ENCODE measurements at places on chromosomes 5 and 9.
A peak's percentile ranks its signal among the peaks of the same experiment; 100 is the strongest.

DNA sequence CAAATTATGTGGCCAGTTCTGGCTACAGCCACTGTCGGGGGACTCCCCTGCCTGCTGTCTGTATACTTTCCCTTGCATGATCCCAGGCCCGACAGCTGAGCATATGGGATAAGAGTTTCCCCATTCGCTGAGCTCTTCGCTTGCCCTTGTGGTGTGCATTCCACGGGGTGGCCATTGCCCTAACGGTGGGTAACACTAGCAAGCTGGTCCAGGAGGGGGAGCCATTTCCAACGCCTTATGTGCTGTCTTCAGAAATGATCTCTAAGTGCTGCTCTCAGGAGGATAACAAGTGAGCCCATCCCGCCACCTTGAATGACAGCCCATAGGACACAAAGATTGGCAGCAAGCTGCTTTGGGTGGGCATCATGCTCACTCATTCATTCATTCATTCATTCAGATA, 190.9 kb downstream of the FSTL4 start:
- peak; percentile 44 for DNase-seq

GRCh38 chr9:79233542-79233941, 338.2 kb upstream of the TLE4 start:
- DNase-seq, result no peak

DNA sequence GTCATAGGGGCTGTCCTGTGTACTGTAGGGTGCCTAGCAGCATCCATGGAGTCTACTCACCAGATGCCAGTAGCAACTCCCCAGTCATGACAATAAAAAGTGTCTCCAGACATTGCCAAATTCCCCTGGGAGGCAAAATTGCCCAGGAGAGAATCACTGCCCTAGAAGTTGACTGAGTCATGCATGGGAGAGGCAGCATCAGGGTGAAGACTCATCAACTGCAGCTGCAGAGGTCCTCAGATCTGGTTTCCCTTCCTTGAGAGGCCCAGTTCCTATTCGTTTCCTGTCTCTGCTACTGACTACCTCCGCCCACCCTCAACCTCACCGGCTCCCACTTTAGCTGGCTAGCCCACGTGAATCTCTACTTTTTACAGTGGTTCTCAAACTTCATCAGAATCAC, 88.6 kb upstream of the AGXT2 start:
- no peak for DNase-seq

DNA sequence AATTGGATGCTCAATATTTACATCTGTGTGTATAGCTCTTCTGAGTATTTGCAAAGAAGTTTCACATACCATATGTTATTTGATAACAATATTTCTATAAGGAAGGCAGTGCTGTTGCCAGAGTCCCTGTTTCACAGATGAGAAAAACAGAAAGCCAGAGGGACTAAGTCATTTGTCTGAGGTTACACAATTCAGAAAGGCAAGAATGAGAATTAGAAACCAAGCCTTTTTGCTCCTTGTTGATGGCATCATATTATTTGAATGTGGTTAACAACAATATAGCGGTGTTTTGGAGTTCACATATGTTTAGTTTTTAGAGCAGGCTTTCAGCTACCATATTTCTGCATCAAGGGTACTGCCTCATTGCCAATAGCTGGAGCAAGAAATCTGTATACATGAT, 110.9 kb upstream of the PRLR start:
- no peak for DNase-seq

DNA sequence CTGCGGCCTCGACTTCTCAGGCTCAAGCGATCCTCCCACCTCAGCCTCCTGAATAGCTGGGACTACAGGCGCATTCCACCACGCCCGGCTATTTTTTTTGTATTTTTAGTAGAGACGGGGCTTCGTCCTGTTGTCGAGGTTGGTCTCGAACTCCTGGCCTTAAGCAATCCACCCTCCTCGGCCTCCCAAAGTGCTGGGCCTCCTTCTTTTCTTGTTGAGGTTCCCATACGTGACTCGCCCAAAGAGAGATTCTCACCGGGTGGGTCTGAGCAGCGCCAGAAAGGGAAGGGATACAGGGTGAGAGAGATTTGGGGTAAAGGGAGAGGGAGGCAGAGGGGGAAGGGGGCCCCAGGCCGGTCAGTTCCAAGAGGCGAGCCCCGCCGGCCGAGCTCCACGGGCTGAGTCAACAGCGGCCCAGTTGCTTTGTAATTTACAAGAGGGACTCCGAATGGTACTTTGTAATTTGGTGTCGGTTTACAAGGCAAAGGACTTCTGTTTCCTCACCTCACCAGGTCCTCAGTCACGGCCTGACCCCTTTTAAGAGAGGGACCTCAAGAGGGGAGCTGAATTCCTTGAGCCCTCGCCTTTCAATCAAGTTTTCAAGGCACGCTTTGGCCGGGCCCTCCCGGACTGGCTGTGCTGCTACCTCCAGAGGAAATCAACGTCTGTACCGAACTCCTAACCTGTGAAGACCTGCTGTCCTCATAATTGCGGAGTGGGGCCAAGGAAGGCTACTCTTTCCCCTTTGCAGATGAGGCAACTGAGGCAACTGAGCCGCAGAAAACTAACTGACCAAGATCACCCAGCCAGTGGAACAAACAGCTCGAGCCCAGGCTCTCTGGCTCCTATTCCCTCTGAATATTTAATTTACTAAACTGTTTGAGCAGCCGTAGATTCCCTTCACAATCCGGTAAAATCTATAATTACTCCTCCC, 3.3 kb upstream of the DMRT2 start:
- no peak for DNase-seq

DNA sequence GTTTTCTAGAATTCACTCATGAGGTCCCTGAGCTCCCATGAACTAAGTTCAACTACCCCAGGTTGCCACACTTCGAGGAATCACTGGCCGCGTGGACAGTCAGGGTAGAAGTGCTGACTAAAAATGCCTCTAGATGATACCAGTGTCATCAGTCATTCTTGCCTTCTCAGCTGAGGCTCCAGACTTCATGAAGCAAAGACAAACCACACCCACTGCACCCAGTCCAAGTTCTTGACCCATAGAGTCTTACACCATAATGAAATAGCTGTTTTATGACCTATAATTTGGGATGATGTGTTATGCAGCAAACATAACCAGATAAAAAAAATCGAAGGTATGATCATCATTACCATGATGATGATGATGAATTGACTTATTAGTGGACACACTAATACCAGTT, 632.9 kb upstream of the TLE4 start:
- DNase-seq, result no peak

GRCh38 chr5:90131383-90132133, 278.0 kb downstream of the CETN3 start:
- DNase-seq, result no peak

DNA sequence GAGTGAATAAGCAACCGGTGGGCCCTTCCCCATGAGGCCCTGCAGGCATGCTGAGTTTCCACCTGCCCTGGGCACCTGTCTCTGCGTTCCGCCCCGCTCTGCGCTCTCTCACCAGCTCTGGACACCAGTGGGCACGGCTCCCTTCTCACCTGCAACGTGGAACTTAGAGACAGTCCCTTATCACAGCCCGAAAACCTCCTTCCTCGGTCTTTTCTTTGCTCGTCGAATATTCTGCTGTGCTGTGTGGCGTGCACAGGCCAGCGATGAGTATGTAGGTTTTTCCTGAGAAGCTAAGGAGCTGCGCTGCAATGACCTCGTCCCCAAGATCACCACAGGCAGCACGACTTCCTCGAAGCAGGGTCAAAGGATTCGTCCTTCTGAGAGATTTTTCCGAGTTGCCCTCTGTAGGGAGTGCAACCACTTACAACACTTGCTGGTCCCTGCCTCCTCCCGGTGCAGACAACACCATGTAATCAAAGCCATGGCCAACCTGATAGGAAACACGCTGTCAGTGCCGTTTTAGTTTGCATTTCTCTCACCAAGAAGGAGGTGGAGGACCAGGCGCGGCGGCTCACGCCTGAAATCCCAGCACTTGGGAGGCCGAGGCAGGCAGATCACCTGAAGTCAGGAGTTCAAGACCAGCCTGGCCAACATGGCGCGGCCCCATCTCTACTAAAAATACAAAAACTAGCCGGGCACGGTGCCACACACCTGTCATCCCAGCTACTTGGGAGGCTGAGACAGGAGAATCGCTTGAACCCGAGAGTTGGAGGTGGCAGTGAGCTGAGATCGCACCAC, 27.2 kb upstream of the NOTCH1 start:
- no peak for DNase-seq

GRCh38 chr5:149264439-149265067, 7.1 kb upstream of the AFAP1L1 start:
- no peak for DNase-seq

- no peak for DNase-seq
Observed at GRCh38 chr5:30000231-30000630, 1193.3 kb upstream of the CDH6 start.

GRCh38 chr9:104608336-104608735, 2.9 kb upstream of the OR13C2 start:
- no peak for DNase-seq

DNA sequence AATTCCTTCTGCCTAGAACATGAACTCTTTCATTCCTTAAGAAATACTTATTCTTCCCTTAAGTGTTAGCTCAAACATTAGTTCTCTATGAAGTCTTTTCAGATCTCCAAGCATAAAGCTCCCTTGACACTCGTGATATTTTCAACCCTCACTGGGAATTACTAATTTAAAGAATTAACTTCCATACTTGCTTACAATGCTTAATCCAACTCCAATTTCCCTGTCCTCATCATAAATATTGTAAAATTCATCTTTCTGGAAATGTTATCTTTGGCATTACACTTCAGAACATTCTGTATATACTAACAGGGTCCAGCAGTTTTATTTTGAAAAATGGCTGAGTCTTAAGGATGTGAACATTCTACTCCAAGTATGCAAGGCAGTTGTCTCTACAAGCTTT, 7.2 kb downstream of the STARD4 start:
- no peak for DNase-seq

GRCh38 chr9:123453831-123454321, 97.9 kb downstream of the CRB2 start:
- DNase-seq, result peak; percentile 26

DNA sequence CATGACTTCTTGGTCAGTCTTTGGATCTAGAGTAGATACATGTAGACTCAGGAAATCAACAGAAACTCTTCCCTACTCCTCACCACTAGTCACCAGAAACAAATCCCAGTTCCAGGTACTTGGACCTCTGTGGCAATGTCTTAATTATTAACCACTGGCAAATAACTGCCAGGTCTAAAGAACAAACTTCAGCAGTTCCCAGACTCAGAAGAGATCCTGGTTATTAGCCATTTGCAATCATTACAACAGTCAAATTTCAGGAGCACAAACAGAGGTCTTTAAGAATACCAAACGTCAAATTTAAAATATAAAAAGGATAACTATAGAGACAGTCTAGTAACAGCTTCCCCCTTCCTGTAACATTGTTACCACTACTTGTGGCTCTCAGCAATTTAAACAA, 10.2 kb downstream of the DIAPH1 start:
- DNase-seq, result no peak

DNA sequence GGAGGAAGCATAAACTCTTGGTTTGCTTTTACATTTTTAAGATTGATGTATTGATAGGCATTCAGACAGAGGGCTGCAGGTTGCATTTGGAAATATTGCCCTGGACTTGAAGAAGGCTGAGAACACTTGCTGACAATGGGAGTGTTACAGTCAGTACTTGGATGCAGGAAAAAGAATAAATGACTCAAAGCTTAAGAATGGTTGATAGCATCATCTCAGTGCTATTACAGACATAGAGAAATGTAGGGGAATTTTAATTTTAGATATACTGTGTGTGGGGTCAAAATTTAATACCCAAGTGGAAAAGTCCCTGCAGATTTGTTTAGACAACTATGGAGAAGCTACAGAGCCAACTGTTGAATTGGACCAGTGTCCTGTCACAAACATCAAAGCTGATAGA, 101.1 kb downstream of the ISL1 start:
- no peak for DNase-seq

DNA sequence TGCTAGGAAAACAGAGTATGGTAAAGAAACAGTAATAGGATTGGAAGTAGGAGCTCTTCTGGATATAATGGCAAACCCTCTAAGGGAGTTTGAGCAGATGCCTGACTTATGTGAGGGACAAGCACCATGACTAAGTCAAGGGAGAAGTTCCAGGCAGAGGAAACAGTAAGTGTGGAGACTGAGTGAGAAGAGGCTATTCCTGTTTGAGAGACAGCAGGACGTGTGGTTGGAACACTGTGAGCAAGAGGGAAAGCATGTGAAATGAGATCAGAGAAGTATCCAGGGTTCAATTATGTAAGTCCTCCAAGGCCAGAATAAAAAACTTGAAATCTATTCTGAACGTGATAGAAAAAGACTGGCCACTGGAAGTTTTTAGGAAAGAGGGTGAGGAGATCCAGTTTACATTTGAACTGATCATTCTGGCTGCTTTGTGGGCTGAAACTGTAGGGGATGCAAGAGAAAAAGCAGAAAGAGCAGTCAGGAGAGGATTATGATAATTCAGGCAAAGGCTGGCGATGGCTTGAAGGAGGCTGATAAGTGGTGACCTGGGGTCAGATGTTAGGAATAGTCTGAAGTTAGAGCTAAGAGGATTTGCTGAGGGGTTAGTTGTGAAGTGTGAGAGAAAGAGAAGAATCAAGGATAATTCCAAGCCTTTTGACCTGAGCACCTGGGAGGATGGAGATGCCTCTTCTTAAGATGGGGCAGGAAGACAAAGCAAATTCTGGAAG, 19.2 kb downstream of the DMAC1 start:
- no peak for DNase-seq

- no peak for DNase-seq
Observed at GRCh38 chr9:99046542-99047071, 58.3 kb upstream of the TGFBR1 start.

DNA sequence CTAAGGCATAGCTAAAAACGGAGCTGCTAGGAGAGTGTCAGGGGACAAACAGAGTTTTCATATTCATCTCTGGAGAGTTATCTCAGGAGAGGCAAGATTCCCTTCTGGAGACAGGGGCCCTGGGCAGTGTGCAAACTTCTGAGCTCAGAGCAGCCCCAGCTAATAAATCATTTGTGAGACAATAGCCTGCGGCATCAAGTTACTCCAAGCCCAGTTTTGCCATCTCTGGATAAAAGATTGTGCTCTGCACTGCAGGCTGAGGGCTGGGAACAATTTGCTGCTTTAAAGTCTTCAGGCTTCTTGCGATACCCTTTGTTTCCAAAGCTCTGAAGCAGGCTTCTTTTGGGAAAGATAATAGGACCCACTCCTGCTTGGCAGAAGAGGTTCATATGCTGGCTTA, 164.3 kb upstream of the BRINP1 start:
- no peak for DNase-seq

DNA sequence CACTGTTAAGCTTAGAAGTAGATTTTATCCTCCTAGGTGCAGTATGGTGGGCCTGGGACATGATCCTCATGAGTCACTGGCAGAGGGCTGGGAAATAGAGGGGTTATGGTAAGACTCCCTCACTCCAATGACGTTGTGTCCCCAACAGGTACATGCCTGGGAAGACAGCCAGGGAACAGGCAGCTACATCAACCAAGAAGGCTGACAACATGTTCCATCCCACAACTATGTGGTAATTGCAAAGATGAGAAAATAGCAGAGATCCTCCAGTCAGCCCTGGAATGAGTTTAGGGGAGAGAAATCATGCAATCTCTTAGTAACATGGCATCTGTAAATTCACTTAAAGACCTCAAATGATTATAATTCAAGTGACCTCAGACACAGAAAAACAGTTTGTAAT, 114.4 kb upstream of the LIFR start:
- DNase-seq, result no peak
